ENCODE measurements at places on chromosomes 5 and 9.

DNA sequence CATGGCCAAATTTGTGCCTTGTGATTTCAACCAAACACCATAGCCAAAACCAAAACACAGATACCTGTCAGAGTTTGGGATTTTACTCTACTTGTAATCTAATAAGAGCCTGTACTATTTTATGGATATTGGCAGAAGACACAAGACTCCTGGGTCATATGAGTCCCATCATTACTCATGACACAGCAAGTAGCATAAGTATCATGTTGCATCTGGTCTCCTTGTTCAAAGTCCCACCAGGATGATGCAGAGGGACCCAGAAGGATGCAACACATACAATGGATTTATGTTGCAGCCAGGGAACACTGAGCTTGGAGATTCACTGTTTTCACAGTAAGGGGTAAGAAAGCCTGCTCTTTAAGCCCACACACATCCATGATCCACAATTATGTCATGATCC, 13.2 kb upstream of the ACO1 start:
- DNase-seq = no peak

DNA sequence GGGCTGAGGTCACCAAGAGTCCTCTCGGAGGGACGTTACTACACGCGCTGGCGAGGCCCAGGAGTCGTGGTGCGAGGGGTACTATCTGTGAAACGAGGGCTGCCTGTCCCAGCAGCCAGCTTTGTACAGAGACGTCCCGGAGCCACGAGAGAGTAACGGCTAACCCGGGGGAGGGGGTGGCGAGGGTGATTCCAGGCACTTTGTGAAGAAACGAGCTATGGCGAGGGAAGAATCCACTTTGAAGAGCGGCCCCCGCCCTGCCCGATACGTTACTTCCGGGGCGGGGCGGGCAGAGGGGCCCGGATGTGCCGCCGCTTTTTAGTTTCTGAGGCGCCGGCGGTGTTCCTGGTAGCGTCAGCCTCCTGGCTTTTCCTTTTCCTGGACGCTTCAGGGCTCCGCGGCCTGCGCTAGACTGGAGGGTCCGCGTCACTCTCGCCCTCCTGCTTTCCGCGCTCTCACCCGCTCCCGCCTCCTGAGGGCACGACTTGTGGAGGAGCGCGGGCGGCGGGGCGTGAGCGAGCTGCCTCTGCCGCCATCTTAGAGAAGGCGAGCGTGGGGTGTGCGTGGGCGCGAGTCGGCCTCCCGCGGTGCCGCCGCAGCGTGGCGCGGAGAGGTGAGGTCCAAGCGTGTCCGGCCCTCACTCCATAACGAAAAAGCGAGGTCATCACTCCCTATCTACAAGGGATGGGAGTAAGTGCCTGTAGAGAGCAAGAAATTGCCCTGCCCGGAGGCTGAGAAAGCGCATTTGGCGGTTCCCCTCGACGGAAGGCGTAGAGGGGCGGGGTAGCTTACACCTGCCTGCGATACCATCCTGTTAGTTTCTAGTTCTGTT, 580 bp upstream of the RFX3 start:
- DNase-seq = peak; percentile 78

DNA sequence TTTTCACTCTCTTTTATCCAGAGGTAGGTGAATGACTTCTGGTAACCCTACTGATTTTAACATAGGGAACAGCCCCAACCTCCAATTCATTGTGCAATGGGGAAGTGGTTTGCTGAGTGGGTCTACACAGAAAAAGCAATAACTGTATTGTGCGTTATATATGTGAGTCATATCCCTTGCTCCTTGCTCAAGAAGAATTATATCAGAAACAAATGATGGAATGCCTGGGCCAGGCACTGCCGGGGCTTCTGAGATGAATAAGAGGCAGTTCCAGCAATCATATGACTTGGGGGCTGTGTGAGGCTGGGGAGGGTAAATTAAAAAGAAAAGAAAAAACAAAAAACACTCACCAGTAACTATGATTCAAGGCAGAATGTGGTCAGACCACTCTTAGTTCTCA, 79.2 kb upstream of the ABCA1 start:
- no peak for DNase-seq

- DNase-seq = no peak
These were observed 24.1 kb upstream of the OTP start for GRCh38 chr5:77662635-77663034.

DNA sequence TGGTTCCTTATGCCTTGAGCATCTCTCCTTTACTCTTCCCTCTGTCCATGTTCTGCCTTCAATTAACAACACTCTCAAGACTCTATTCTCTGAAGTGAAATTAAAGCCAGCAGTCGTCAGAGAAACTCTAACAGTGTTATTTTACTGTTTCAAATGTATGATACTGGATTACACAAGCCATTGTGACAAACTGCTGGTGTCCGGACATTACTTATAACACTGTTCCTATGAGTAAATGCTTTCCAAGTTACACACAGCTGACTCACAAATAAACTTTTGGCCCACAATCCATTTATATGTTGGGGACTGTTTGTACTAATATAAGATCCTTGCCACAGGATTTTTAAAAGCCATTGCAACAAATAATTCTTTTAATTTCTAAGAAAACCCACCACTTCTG, 63.2 kb upstream of the GHR start:
- no peak for DNase-seq

DNA sequence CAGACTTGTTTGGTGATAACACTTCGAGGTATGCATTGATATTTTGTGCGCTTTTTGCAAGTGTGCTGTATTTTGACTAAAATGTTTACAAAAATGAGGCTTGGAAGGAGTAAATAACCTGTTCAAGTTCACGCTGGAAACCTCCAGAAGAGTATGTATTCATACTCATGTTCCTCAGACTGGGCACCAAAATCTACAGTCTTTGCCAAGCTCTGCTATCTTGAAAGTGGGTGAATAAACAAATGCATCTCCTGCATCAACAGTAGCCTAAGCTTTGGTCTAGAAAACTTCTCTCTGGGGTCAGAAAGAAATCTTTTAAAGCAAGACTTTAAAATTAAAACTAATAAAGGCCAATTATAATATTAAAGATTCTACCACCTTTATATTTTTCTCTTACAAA, 157.9 kb downstream of the TRPM3 start:
- DNase-seq = no peak

GRCh38 chr5:154313360-154314017, 123.0 kb downstream of the GALNT10 start:
- no peak for DNase-seq

All from NT2/D1 (cell line).